ENCODE measurements at places on chromosomes 12 and 14.

- no peak for DNase-seq
Measured at GRCh38 chr12:68377881-68378280, 45.7 kb upstream of the MDM1 start.

- no peak for DNase-seq
Measured at GRCh38 chr14:104254735-104255400, 116.5 kb downstream of the KIF26A start.

GRCh38 chr12:12700254-12700653 lies 4.3 kb upstream of the GPR19 start:
- DNase-seq = no peak

GRCh38 chr14:96160913-96161310 lies 43.7 kb upstream of the BDKRB2 start:
- no peak for DNase-seq

DNA sequence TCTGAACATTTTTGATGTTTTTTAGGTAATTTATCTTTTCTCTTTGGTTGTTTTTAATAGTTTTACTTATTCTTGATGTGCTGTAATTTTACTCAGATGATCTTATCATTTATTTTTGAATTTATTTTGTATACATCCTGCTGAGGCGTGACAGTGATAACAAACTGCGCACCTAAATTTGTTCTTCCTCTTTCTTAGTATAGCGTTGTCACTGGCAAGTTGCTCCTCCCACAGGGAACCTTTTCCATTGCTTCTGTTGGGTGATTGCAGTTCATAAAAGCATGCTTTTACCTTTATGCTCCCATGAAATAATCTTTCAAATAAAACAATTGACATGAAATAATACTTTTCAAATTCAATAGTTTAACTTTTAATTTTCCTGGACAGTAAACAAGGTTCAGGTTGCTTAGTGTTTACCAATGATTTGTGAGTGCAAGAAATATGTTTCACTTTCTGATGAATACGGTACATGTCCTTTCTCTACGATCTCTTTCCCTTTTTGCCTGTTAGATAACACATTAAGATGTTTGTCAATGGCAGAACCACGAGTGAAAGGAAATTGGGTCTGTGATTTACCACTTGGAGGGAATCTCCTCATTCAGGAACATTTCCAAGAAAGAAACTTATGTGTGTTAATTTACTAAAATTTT lies 223.3 kb downstream of the CCDC91 start:
- no peak for DNase-seq

DNA sequence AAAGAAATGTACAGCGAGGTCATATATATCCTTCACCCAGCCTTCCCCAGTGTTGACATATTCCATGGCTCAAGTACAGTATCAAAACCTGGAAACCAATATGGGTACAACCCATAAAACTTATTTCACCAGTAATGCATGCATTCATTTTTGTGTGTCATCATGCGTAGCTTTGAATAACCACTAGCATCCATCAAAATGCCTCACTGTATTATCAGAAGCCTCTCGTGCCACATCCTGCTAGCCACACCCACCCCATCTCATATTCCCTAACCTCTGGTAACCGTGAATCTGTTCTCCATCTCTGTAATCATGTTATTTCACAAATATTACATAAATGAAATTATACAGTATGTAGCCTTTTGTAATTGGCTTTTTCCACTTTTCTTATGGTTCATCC lies 314.3 kb downstream of the RAD51B start:
- DNase-seq = no peak
